ENCODE measurements at places on chromosomes 7 and 10. TPM values are rescaled to one million over a fixed set of nuclear protein-coding genes. Genes with fewer than 3 reads are reported as not detected.

LIPM gene
- not detected for total RNA-seq

RBM48 gene
- 8.8 TPM for total RNA-seq

SPDYE8 gene
- total RNA-seq = not detected

SPDYE5 gene
- not detected for total RNA-seq

CLRN3 gene
- total RNA-seq = not detected

ATRNL1 gene
- not detected for total RNA-seq

SPOCK2 gene
- total RNA-seq = not detected
